ENCODE measurements at places on chromosomes 1 and 21.

- DNase-seq: no peak
Observed at GRCh38 chr1:20742671-20743070, 10.2 kb upstream of the SH2D5 start.

GRCh38 chr1:36471830-36472641 lies 7.9 kb upstream of the MRPS15 start:
- no peak for DNase-seq

DNA sequence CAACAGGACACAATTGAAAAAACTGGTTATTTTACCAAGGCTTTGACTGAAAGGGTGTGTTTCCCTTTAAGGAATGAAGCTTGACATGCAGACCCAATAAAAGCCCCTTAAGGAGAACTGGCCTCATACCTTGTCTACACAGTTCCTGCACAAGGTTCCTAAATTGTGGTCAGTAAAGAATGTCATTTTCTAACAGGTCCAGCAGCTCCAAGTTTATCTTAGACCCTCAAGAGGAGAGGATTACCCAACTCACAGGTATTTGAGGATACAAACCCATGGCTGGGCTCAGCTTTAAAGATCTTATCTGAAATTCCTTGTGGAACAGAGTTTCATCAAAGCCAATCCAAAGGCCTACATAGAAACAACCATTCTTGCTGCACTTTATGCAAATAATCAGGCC lies 31.4 kb upstream of the CBR3 start:
- no peak for DNase-seq

DNA sequence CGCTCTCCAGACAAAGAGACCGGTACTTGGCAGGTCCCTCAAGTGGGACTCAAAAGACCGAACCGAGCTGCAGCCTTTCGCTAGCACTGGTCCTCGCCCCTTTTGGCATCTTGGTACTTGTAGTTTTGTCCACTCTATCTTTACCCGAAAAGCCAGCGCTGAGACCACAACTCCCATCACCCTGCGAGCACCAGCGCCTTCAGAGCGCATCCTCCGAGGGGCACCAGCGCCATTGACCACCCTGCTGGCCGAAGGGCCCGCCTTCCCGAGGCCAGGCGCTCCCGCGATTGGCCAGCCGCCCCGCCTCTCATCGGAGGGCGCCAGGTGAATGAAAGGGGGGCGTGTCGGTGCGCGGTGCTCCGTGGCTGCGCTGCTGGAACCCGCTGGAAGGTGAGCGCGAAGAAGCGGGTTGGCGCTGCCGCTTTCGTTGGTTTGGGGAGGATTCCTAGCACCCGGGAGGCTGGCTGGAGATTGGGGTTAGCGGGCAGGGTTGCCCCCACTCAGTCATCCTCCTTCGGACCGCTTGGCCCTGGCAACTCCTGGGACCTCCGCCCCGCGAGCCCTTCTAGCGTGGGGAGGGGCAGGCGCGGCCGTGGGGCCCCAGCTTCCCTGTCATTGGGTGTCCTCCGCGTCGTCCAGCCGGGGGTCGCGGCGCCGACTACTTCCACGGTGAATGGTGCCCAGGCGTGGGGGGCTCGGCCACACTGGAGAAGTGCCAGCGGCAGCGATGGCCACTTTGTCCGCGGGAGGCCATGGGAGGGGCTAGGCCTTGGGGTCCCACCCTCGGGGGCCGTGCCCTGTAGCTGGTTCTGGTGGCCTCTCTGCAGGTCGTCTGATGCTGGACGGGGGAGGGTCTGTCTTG lies at the start of gene ZBTB8B:
Gene ZBTB8B, plus strand, starts transcription at position 357 of the 862 bp plus-strand sequence. CDS start 5,553 bp downstream, outside the sequence.
- no peak for DNase-seq

DNA sequence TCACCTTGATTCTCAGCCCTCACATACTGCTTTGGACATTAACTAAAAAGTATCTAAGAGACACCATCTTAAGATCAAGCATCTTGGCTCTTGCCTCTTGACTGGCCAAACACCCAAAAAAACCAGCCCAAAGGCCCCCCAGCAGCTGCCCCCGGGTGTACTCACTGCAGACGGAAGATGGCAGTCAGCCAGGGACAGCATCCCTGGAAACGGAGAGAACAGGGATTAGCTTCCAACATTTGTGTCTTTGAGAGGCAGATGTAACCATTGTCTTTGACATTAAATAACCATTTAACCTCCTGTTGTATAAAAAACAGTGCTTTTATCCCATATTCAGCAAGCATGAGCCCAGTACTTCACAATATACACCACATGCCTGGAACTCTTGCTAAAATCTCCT lies 11.3 kb downstream of the TMEM63A start:
- no peak for DNase-seq

GRCh38 chr1:207427832-207428585 lies 26.1 kb upstream of the CR2 start:
- DNase-seq: no peak

DNA sequence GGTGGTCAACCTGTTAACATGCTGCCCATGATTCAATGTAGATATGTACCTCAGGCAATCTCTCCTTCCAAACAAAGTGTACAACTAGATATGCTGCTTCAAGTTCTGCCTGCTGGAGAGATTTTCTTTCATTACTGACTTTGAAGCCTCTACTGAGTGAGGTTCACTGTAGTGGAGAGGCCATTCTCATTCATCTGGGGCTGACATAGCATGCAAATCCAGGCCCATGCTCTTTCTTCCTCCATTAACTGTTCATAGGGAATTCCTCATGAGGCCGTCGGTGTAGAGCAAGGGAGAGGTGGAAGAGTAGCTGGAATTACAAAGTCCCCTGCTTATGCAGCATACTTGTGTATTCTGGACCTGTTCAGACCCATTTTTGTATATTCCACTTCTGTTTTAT lies 38.6 kb downstream of the VANGL2 start:
- no peak for DNase-seq

GRCh38 chr1:98044071-98044697 lies 123.3 kb upstream of the DPYD start:
- no peak for DNase-seq

DNA sequence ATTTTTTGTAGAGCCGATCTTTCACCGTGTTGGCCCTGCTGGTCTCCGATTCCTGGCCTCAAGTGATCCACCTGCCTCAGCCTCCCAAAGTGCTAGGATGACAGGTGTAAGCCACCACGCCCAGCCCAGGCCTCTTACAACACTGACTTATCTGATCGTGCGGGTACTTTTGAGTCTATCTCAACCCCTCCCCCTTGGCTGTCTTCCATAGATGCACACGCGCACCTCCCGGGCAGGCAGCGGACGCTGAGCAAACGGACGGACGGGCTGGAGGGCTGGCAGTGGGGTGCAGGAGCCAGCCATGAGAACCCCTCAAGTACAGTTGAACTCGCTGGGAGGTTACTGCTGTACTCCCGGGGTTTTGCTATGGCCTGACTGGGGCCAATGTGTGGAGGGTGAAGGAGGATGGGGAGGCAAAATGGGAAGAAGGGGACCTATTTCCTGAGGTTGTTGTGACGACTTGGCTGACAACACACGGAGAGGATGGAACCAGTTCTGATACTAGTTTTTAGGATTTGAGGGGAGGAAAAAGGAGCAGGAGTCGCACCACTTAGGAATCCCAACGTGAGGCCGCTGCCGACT lies 959 bp downstream of the CD58 start:
- DNase-seq: no peak

DNA sequence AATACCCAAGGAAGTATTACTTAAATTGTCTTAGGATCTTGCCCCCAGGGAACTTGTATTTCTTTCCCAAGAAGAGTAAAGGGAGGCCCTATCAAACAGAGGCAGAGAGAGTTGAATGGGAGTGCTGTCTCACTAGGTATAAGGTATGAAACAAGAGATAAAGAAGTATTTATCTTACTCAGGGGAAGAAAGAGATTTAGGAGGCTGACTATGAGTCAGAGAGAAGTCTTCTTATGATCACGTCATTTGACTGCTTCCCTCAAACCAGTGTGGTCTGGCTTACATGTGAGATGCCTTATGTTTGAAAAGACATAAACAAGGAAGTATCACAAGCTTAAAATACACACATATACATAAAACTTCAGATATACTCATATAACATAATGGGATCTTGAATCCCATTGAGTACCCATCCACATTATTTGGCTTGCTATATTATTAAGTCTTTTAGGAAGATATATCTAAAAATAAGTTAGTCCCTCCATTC lies 29.6 kb downstream of the DUSP10 start:
- DNase-seq: peak; percentile 95

GRCh38 chr1:47508702-47509431 lies 71.0 kb downstream of the FOXD2 start:
- no peak for DNase-seq

DNA sequence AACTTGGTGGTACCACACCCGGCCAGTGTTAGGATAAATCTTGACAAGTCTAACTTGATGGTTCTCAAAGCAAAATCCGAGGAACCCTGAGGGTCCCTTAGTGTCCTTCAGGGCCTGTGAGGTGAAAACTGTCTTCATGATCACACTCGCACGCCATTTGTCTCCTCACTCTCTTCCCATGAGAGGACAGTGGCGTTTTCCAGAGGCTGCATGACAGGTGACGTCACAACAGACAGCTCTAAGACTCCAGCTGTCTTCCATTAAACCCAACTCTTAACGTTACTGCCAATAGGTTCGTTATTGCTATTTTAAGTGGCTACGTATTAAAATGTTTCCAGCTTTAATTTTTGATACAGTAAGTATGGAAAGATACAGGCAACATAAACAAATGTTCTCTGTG lies 13.8 kb downstream of the CFAP74 start:
- DNase-seq: no peak

GRCh38 chr1:110248746-110249145 lies 38.6 kb downstream of the KCNC4 start:
- DNase-seq: no peak
